ENCODE measurements at places on chromosomes 3 and 15.

GRCh38 chr3:37762698-37763097 lies 99.0 kb upstream of the CTDSPL start:
- no peak for DNase-seq

DNA sequence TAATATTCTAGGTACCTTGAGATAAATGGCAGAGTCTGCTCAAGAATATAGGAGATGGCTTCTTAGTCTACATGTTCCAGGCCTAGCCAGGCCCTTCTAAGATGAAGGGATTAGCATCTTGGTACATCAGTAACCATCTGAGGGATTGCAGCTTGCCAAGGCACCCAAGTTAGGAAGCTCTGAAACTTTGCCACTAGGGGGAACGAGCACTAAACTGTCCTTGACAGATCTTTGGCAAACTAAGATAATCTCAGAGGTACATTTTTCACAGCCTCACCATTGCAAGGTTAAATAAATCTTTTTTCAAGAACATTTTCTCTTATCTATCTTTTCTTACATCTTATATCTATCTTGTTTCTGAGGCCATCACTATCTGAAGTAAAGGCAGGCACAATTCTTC lies 351.2 kb downstream of the RAP2B start:
- no peak for DNase-seq

DNA sequence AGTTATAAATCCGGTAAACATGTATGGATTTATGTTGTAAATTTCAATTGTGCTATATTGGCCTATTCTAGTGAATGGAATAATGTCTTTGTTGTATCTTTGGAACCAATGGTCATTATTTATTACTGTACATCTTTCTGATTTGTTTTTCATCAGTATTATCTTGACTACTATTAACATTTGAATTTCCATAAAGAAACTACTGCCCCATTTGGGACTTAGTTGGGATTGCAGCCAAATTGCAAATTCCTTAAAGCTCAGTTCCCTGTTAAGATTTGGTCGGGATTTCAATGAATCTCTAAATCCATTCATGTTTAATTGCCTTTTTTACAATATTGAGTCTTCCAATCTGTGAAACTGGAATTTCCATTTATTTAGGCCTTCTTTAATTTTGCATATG lies 822.4 kb upstream of the CADM2 start:
- DNase-seq, result no peak

- no peak for DNase-seq
These were observed 3.8 kb downstream of the OR5K2 start for GRCh38 chr3:98501270-98501669.

DNA sequence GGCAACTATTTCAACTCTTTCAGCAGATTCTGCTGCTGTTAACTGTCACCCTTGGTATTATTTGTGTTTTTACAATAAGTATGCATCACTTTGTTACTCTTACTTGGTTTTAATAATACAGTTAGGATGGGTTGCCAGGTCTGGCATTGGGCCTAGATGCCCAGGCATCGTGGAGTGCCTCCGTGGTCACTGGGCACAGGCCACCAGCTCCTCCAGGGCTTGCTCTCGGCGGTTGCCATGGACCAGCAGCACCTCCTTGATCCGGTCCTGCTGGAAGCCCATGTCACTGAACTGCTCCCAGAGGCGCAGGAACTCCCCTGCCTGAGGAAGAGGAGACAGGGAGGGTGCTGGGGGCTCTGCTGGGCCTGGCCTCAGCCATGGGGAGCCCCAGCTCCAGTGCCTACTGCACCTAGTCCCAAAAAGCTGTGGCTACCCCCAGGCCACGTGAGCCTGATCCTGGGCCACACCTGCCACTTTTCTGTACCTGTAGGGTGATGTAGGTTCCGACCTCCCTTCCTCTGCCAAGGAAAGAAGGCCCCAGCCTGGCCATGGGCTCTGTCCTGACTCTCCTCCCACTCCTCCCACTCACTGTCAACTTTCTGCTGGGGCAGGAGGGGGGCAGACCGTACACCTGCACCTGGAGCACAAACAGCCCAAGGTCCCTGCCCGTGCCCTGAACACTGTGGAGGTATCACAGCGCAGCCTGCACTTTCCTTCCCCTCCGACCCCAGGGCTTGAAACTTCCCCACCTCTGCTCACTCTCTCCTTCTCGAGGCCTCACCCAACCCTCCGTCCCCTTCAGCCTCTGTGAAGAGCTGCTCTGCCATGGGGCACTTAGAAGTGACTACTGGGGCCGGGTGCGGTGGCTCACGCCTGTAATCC lies 16.6 kb downstream of the KBTBD13 start:
- DNase-seq, result no peak

DNA sequence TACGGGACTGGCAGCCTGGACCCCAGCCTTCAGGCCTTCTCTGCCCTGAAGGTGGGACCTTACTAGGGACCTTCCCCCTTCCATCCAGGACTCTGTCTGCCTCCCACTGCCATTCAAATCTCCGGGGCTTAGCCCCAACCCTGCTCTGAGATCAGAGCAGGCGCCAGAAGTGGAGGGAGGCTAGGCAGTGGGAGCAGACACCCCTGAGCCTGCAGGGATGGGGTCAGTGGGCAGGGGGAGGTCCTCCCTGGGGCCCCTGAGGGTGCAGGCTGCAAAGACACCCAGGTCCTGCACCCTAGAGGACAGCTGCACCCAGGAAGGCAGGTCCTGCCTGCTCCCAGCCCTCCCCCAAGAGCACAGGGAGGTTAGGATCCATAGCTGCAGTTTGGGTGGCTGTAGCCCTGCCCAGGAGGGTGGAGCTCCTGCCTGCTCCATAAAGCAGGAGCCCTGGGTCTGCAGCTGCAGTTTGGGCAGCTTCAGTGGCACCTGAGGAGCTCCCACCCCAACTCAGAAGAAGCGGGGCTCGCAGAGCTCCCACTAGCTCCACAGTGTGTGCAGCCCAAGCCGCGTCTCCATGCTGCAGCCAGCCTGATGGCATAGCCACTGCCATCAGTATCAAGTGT lies 8.1 kb upstream of the POC1A start:
- DNase-seq, result no peak
